ENCODE measurements at places on chromosomes 5 and 9.

DNA sequence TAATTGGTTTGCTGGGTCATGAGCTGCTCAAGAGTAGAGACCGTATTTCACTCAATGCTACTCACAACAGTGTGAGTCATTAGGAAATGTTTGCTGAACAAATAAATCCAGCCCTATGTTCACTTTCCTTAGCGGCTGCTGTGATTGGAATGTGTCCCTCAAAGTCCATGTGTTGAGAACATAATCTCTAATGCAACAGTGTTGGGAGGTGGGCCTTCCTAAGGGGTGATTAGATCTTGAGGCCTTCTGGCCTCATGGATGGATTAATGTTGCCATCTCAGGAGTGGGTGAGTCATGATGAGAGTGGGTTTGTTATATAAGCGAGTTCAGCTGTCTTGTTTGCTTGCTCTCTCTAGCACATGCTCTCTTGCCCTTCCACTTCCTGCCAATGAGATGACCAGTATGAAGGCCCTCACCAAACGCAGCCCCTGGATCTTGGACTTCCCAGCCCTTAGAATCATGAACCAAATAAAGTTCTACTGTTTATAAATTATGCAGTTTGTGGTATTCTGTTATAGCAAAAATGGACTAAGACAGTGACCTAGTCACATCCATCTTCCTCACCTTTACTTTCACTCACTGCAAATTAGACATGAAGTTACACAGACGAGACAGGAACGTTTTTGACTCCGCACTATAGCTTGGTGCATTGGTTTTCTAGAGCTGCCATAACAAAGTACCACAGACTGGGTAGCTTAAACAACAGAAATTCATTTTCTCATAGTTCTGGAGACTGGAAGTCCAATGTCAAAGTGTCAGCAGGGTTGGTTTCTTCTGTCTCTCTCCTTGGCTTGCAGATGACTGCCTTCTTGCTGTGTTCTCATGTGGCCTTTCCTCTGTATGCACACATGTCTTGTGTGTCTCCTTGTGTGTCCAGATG, 50.9 kb upstream of the FAM169A start:
- DNase-seq: no peak

DNA sequence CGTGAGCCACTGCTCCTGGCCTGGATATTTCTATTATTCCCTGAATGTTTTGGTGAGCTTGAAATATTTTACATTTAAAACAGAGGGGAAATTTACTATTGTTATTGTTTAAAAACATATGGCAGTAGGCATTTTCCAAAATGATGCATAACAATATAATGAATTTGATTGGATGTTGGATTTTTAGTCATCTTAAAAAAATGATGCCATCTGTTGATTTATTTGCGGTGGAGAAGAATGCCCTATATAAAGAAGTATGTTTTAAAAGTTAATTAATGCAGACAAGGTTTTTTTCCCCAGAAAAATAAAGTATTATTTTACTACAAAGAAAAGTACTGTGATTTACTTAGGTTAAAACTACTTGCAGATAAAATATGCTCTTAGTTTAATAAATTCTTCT, 33.4 kb upstream of the ARRDC3 start:
- DNase-seq: no peak

GRCh38 chr9:89491694-89492093, 6.2 kb downstream of the SEMA4D start:
- no peak for DNase-seq

DNA sequence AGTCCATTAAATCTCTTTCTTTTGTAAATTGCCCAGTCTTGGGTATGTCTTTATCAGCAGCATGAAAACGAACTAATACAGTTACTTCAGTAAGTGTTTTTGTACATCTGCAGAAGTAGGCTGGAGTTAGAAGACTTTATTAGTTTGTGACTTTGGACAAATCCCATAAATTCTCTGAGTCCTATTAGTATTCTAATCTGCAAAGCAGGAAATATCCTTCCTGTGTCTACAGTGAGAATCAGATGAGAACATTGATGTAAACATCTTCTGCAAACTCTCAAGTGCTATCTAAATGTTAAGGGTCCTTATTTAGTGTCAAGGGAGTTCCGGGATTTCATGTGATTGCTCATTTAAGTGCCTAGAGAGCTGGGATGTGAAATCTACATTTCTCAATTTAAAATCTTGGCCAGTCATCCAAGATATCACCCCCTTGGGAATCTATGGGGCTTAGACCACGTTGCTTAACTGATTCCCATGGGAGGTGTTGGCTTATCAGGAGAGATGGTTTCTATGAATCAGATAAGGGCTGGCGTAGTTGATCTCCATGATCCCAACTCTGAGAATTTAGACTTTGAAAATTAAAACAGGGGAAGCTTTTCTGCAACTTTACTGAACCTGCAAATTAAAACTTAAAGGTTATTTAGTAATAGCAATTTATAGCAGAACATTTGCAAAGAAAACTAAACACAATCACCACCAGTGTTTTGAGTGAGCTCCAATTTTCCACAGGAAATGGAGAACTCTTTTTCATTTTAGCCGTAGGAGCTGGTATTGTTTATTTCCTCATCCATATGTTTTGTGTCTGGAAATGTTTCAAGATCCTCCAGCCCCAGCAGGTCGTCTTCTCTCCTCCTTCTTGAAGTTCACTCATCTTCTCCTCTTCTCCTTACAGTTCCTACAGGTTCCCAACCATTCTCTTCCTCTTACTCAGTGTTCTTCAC, 241.6 kb upstream of the CD180 start:
- no peak for DNase-seq

- DNase-seq: no peak
Measured at GRCh38 chr5:141635646-141636045, 1.0 kb downstream of the HDAC3 start.

- DNase-seq: no peak
Measured at GRCh38 chr9:6495466-6495865, 82.5 kb downstream of the UHRF2 start.

- peak; percentile 50 for DNase-seq
Measured at GRCh38 chr5:40841068-40841805, at the start of gene CARD6. CARD6 (plus strand) TSS chr5:40841367; CDS start chr5:40841383, 16 bp downstream.

DNA sequence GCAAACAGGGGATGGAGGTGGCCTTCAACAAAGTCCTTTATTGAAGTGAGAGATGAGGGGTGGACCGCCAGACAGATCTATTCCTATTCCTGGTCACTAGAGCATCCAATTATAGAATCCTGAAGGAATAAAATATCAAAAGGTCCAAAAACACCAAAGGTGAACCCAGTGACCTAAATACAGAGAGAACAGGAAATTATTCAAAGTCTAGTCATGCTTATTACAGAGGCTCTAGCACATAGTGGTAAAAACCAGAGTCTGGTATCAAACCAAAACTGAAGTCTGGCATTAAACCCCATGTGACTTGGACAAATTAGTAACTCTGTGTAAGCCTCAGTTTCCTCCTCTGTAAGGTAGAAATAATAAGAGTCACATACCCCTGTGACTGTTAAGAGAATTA, 100.5 kb upstream of the SNX2 start:
- no peak for DNase-seq

- DNase-seq: no peak
Measured at GRCh38 chr9:136844761-136845464, 2.6 kb downstream of the AJM1 start.

- DNase-seq: no peak
Measured at GRCh38 chr5:58924306-58924705, 341.4 kb downstream of the RAB3C start.

DNA sequence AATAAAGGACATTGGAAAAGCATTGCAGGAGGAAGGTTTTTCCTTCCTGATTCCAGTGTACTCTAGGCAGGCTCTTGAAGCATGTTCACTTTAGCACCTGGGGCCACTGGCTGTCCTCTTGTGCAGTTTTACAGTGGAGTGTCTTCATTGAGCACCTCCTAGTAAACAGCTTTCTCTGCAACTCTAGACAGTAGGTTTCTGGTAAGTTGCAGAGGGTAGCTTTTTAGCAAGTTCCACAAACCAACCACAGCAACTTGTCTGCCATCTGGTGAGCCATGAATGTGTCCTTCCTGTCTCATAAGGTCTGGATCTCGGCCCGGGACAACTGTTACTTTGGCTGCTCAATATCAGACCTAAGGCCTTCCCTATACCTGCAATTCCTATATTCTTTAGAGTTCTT, 488.0 kb downstream of the MAN2A1 start:
- DNase-seq: no peak

DNA sequence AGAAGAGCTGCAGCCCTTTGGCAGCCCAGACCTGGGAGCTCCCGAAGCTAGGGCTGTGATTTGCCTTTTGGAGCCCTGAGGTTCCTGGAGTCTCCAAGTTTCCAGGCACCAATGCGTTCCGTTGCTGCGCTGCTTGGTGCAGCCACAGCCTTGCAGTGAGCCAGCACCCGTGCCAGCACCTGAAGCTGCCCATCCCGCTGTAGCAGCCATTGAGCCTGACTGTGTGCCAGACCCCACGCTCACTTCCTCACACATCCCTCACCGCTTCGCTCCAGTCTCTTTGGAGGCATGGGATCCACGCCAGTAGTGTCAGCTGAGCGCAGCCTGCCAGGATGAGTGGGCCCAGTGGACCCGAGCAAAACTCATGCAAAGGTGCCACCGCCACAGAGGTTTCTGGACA, 22.5 kb upstream of the C9orf72 start:
- DNase-seq: no peak

- DNase-seq: no peak
Measured at GRCh38 chr5:62308439-62308838, 2.4 kb downstream of the KIF2A start.

DNA sequence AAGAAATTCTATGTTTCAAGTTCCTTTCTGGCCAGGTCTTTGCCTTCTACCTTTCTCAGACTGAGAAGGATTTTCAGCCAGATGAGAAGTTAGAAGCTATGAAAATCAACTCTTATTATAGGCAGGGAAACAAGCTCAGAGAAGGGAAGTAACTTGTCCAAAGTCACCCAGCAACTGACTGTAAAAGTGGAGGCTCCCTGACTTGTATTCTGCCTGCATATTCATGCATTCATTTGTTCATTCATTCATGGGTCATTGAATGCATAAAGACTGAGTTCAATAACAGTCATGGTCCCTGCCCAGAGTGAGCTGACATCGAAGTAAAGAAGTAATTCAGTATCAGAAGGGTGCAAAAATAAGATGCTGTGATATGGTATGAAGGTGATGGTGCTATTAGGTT, 239.6 kb downstream of the PAPPA start:
- DNase-seq: no peak

DNA sequence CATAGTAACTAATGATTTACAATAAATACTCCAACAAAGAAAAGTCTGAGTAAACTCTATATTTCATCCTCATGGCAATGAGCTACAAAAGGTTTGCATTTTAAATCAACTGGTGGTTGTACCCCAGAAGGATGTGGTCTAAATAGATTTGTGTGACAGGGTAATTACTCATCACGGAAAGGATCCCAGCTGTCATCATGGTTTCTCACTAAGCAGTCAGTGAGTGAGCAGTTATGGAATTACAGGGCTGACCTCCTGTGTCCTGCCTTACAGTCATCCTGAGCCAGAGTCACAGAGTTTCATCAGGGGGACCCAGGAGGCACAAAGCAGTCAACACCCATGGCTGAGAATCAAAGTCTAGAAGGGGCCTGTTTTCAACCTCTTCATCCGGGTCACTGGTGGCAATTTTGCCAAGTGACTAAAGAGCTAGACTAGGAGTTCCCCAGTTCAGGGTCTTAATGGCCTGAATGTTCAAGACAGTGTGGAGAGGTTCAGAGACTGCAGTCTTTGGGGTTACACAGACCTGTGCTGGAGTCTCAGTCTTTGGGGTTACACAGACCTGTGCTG, 210.7 kb upstream of the SLC24A2 start:
- no peak for DNase-seq

DNA sequence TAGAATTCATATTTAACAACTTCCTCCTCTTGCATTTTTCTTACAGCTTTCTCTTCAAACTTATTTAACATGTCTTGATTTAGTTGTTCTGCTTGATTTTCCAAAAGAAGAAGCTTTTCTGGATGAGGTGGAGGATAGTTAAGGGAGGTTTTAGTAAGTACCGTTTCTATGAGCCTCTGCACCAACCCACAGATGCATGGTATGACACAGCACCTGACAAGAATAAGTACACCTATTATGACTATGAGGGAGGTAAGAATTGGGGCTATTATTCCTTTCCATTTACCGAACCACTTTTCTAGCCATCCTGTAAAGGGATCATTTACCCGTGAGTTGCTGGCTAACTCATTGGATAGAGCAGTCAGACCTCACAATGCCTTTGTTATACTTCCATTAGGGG, 2.5 kb upstream of the HMGCS1 start:
- no peak for DNase-seq

GRCh38 chr9:3648722-3649246, 123.0 kb upstream of the RFX3 start:
- no peak for DNase-seq

- no peak for DNase-seq
Measured at GRCh38 chr9:95229230-95229915, 88.1 kb downstream of the FANCC start.

DNA sequence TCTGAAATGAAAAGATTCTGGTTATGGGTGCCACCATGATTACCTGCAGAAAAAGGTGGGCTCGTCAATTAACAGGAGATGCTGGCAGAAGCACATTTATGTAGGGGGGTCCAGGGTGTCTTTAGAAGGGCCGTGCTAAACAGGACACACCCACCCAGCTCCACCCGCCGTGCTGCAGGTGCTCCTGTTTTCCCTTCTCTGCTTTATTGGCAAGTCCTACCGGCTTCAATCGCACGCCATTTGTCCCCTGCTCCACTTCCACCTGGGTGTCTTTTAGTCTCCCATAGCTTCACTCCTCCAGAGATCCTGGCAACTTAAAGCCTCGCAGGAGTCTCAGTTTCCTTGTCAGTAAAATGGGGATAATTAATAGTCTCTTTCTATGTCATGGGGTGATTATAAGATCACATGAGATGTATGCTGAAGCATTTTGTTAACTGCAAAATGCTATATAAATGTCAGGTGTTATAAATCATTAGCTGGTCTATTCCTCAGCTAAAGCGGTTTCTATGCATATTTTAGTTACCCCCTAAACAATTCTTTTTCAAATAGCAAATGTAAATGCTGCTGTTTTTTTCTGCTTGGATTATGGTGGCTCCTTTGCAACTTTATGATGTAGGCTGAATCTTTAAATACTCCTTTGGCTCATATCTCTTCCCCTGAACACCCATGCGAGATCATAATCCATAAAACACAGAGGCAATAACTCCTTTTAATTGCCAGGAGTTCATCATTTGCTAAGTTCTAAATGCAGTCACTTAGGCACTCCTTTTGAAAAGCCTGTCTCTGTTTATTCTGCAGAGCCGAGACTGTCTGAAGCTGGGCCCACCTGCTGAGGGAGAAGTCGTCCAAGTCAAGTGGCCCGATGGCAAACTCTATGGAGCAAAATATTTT, 406.9 kb downstream of the KDM4C start:
- DNase-seq: no peak

- no peak for DNase-seq
Measured at GRCh38 chr9:20496328-20496727, 126.0 kb downstream of the MLLT3 start.

DNA sequence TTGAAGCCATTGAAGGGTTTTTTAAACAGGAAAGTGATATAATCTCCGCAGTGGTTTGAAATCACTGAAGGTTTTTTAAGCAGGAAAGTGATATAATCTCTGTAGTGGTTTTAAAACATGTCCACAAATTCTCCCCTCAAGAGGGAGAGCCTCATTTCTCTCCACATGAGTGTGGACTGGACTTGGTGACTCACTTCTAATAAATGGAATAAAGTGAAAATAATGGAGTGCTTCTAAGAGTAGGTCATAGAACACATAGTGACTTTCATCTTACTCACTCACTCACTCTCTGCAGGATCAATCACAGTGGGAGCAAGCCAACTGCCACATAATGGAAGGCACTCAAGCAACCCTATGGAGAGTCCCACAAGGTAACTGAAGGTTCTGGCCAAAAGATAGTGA, 12.0 kb downstream of the CTNNAL1 start:
- DNase-seq: no peak
